Type B pancreatic cell (in vitro differentiated cells): ENCODE measurements at places on chromosomes 4 and X.

GRCh38 chr4:122246551-122246950 is 94.4 kb downstream of the BLTP1 start:
- H3K36me3 ChIP-seq, result peaks cover 8% of the 10 kb centered on the region
- H3K4me1 ChIP-seq, result no peaks in the 10 kb centered on the region
- DNase-seq, result no peak

GRCh38 chr4:2272026-2272827 is 10.3 kb upstream of the MXD4 start:
- H3K36me3 ChIP-seq, result no peaks in the 10 kb centered on the region
- H3K4me1 ChIP-seq, result peaks cover 3% of the 10 kb centered on the region
- no peak for DNase-seq
- no peaks in the 10 kb centered on the region for H3K27me3 ChIP-seq

GRCh38 chrX:19130628-19131027 is 8.4 kb upstream of the ADGRG2 start:
- no peak for DNase-seq
- H3K4me1 ChIP-seq, result no peaks in the 10 kb centered on the region
- H3K27ac ChIP-seq, result no peak overlapping the region
- no peak overlapping the region for H3K4me3 ChIP-seq
- peaks cover 14% of the 10 kb centered on the region for H3K27me3 ChIP-seq

DNA sequence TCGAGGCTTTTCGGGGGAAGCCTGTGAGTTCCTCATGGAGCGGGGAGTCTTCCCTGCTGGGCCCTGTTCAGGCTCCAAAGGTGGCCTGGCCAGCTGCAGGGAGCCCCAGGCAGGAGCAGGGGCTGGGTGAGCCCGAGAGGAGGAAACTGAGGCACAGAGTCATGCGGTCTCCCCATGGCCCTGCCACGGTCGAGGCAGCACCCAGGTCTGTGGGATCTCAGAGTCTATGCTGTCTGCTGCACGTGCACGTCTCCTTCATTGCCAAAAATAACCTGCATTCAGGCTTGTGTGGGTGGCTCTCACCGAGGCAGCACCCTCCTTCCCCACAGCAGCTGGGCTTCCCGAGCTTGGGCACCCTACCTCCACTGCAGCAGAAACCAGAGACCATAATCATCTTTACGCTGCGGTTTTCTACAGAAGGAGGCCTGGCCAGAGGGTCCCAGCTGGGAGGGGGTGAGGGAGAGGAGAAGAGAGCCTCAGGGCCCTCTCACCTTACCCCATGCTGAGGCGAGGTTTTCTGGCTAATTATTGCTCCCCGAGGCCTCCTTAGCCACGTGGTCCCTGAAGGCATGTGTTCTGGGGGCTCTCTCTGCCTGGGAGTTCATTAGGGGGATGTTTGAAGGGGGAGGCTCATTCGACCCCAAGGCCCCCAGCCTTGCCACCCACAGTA is 64.3 kb downstream of the CPZ start:
- no peaks in the 10 kb centered on the region for H3K36me3 ChIP-seq
- H3K27ac ChIP-seq, result no peak overlapping the region
- peaks cover 4% of the 10 kb centered on the region for H3K4me1 ChIP-seq
- no peak overlapping the region for H3K4me3 ChIP-seq
- H3K27me3 ChIP-seq, result peaks cover 37% of the 10 kb centered on the region

GRCh38 chr4:123478859-123479345 is 82.3 kb downstream of the SPRY1 start:
- peak overlapping the region; percentile 32 for H3K4me3 ChIP-seq
- peak overlapping the region; percentile 90 for H3K27ac ChIP-seq
- H3K27me3 ChIP-seq, result no peaks in the 10 kb centered on the region

DNA sequence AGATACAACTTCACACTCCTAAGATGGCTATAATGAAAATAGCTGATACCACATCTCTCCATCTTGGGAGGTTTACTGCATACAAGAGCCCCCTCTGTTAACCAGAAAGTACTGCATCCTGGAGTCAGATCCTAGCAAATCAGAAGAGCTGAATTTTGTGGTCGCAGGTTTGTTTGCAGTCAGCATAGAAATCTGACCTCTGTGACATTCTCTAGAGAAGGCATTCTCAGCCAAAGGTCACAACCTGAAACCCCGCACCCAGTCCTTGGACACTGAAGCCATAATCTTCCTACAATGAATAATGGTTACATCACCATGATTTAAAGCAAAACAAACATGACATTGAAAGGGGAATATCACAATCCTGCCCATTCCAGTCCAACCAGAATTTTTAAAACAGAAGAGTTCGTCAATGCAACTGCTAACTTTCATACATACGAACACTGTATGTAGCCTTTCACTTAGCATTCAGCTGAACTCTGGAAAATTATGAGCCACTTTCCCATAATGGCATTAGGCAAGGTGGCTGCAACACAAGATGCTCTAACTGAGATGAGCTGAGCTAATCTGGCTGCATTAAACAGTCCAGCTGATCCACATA is 17.6 kb downstream of the HS6ST2 start:
- peak overlapping the region; percentile 92 for H3K27ac ChIP-seq
- no peaks in the 10 kb centered on the region for H3K27me3 ChIP-seq
- H3K4me1 ChIP-seq, result peaks cover 7% of the 10 kb centered on the region
- H3K36me3 ChIP-seq, result peaks cover 17% of the 10 kb centered on the region

- H3K4me1 ChIP-seq, result no peaks in the 10 kb centered on the region
- H3K27ac ChIP-seq, result no peak overlapping the region
- no peak for DNase-seq
- H3K36me3 ChIP-seq, result no peaks in the 10 kb centered on the region
- H3K27me3 ChIP-seq, result no peaks in the 10 kb centered on the region
- H3K4me3 ChIP-seq, result no peak overlapping the region
Measured at GRCh38 chr4:158322109-158322508, 111.8 kb downstream of the TMEM144 start.

- peaks cover 8% of the 10 kb centered on the region for H3K36me3 ChIP-seq
- H3K27ac ChIP-seq, result peak overlapping the region; percentile 92
- H3K27me3 ChIP-seq, result no peaks in the 10 kb centered on the region
- peaks cover 6% of the 10 kb centered on the region for H3K4me1 ChIP-seq
Measured at GRCh38 chrX:55488593-55489313, 895 bp downstream of the USP51 start.

DNA sequence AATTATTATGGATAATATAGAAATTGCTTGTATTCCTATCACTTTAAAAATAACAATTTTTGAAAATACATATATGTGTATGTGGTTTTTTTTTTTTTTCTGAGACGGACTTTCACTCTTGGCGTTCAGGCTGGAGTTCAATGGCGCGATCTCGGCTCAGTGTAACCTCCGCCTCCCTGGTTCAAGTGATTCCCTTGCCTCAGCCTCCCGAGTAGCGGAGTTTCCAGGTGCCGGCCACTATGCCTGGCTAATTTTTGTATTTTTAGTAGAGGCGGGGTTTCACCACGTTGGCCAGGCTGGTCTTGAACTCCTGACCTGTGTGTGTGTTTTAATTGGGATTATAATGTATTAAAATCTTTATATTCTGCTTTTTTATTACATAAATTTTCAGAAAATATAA is 97.9 kb upstream of the NUDT6 start:
- DNase-seq, result no peak
- H3K4me1 ChIP-seq, result no peaks in the 10 kb centered on the region
- H3K27me3 ChIP-seq, result no peaks in the 10 kb centered on the region
- H3K4me3 ChIP-seq, result no peak overlapping the region

- DNase-seq, result no peak
- H3K4me1 ChIP-seq, result no peaks in the 10 kb centered on the region
- H3K27me3 ChIP-seq, result peaks cover 4% of the 10 kb centered on the region
- no peak overlapping the region for H3K4me3 ChIP-seq
- no peaks in the 10 kb centered on the region for H3K36me3 ChIP-seq
Measured at GRCh38 chrX:99172958-99173357, 1237.1 kb downstream of the PCDH19 start.

GRCh38 chrX:40987413-40987812 is 97.8 kb upstream of the USP9X start:
- no peaks in the 10 kb centered on the region for H3K4me1 ChIP-seq
- no peak overlapping the region for H3K27ac ChIP-seq
- no peak overlapping the region for H3K4me3 ChIP-seq
- H3K27me3 ChIP-seq, result no peaks in the 10 kb centered on the region
- no peaks in the 10 kb centered on the region for H3K36me3 ChIP-seq

- no peak overlapping the region for H3K4me3 ChIP-seq
- DNase-seq, result no peak
- H3K36me3 ChIP-seq, result no peaks in the 10 kb centered on the region
- H3K27me3 ChIP-seq, result no peaks in the 10 kb centered on the region
- no peak overlapping the region for H3K27ac ChIP-seq
Measured at GRCh38 chr4:15143551-15143950, 141.3 kb downstream of the CPEB2 start.
